ENCODE measurements at places on chromosomes 5 and 9.

- no peak for DNase-seq
Observed at GRCh38 chr5:167557359-167557758, 734.1 kb upstream of the WWC1 start.

DNA sequence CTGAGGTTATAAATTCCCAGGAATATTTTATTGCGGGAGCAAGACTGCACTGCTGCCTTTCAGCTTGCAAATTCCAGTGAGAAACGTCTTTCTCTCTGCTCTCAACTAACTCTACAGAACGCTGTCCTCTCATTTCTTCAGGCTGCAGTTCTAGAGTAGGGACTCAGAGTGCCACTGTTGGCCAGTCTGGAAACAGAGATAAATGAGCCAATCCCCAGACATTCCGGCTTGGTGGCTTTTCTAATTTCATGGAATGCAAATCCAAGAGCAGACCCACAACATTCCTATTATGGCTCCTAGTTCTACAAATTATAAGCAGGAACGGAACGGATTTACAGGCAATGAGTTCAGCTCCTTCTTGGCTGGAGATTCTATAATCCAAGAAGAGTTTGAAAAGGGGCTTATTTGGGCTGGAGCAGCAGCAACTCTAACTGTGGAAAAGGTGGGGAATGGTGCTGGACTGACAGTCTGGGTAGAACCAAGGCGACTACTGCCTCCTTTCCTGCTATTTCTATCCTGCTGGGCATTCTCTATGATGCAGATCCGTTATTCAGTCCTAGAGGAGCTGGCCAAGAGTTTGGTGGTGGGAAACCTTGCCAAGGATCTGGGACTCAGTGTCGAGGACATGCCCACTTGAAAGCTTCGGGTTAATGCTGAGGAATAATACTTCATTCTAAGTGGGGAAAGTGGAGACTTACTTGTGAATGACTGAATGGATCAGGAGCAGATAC, 9.3 kb downstream of the PCDHGA12 start:
- DNase-seq: no peak

DNA sequence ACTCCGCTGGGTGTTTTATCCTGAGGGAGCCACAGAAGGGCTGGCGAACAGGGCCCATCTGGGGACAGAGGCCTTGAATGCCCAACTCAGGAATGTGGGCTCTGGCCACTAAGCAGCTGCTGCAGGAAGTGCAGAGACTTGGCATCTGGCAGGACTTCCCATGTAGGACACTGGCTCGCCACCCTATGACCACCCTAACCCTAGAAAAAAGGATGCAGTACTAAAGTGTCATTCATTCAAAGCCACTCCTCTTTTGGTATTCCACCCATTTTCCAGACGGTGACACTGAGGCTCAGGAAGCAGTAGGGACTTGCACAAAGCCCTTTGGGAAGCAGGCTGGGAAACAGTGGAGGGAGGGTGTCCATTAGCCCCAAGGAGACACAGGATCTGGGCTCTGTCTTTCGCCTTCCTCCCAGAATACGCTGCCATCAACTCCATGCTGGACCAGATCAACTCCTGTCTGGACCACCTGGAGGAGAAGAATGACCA, 3.0 kb downstream of the BBLN start:
- DNase-seq: no peak

DNA sequence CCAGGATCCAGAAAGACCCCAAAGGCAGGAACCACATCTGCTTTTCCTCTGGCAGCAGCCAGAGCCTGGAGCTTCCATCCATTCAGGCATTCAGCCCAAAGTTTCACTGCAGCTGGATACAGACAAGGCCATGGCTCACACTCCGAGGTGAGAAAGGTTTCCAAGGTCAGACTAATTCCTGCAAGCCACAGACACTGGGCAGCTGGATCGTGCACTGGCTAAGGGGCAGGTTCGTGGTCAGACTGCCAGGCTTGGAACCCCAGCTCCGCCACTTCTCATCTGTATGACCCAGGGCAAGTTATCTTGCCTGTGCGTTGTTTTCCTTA, 36.9 kb downstream of the SPOCK1 start:
- no peak for DNase-seq

DNA sequence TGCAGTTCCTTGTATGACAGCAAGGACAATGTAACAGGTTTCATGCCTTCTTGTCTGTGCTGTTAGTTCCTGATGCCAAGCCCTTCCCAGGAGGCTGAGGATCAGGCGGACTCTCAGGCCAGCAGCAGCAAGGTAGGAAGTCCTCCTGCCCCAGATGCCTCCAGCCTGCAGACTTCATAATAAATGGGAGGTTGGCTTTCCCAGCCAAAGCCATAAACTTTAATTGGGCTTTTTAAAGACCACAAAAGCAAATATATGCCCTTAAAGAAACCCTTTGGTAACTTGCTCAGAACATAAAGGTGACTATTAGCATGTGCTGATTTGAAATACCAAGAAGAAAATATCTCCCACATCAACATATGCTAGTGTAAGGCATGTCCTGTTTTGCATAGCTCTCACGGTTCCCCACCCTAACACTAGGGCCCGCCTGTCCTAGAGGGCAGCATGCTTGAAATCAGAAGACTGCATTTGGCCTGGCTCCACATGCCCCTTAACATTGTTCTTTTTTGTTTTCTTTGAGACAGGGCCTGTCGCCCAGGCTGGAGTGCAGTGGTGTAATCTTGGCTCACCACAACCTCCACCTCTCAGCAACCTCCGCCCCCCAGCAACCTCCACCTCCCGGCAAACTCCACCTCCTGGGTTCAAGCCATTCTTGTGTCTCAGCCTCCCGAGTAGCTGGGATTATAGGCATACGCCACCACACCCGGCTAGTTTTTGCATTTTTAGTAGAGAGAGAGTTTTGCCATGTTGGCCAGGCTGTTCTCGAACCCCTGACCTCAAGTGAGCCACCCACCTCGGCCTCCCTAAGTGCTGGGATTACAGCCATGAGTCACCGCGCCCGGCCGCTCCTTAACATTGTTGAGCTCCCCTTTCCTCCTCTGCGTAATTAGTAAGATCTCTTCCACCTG, 44.6 kb upstream of the FCN1 start:
- peak; percentile 89 for DNase-seq

DNA sequence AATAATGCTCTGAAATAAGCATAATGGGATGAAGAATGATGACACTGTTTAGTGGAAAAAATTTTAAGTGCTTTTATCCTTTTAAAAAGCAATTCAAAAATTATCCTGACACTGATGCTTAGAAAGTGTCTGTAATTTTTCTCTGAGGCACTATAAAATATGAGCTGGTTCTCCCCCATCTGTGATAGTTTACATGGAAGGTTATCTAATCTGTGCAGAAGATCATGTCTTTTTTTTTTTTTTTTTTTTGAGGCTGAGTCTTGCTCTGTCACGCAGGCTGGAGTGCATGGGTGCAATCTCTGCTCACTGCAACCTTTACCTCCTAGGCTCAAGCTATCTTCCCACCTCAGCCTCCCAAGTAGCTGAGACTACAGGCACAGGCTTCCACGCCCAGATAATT, 15.2 kb upstream of the TAF11L2 start:
- DNase-seq: no peak

DNA sequence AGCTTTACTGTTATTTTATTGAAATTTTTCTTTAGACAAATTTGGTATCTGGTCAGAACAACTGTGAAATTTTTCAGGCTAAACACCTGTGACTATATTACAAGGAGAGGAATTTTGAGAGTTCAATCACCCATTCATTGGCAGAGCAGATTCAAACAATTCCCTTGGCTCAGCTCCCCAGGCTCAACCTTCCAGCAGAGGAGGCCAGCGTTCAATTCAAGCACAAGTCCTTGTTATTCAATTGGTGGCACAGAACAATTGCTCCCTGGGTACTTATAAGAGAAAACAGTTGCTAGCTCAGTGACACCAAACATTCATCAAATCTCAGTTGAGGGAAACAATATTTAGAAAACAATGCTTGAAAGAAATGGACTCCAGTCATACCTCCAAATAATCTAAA, 83.3 kb downstream of the SUSD1 start:
- DNase-seq: no peak

DNA sequence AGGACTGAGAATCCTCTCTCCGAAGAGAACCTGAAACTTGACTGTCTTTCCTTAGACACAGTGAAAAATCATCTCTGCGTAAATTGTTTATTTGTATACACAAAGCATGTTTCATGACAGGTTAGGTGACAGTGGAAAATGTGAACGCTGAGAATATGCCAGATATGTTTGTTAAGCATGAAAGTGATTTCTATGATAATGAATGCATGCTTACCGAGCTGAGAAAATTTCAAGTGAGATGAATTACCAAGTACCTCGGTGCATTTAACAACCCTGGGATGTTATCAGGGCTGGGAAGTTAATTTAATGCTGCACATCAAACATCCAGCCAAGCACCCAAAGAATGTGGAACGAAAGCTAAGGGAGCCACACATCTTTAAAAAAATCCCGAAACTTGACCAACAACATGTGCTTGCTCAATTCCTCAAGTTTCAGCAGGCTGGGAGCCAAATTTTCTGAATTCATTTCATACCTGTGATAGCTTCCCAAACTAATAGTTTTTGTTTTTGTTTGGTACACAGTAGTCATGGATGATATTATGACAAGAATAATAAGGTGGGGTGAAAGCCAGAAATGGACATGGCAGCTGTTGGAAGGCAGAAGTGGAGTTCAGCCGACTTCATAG, 336.9 kb downstream of the ARHGEF28 start:
- no peak for DNase-seq

- no peak for DNase-seq
Observed at GRCh38 chr9:69044240-69045219, 9.0 kb downstream of the FXN start.

DNA sequence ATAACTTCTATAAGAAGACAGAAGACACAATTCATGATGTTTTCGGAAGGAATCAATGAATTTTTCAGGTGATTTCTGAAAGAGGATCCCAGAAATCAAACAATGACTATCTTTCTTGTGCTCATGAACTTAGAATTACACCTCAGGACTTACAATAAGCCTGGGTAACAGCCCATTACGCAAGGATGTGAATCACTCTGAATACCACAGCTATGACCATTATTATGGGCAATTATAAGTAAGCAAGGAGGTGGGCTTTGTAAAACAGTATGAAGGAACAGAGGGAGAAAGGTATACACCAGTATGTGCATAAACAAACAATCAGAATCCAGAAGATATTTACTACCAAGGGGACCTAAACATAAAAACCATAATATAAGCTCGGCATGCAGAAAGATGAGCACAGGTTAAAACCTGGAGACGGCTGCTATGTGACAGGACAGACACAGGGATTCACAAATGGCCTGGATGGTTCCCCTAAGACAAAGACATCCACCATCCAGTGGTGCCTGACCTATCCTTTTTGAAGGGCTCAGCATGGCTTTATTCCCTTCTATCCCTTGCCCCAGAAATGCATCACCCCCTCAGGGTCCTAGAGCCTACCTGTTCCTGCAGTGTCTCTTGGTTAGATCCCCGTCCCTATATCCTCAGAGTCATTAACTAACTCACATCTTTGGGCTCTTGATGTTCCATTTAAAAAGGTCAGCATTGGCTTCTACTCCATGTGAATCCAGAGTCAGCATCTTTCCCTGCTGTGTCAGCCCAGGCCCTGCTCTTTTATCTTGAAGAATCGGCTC, 21.8 kb upstream of the PPP2CA start:
- DNase-seq: no peak

GRCh38 chr9:274406-274805, 59.7 kb downstream of the DOCK8 start:
- no peak for DNase-seq

GRCh38 chr5:107247427-107247826, 423.3 kb downstream of the EFNA5 start:
- DNase-seq: no peak

DNA sequence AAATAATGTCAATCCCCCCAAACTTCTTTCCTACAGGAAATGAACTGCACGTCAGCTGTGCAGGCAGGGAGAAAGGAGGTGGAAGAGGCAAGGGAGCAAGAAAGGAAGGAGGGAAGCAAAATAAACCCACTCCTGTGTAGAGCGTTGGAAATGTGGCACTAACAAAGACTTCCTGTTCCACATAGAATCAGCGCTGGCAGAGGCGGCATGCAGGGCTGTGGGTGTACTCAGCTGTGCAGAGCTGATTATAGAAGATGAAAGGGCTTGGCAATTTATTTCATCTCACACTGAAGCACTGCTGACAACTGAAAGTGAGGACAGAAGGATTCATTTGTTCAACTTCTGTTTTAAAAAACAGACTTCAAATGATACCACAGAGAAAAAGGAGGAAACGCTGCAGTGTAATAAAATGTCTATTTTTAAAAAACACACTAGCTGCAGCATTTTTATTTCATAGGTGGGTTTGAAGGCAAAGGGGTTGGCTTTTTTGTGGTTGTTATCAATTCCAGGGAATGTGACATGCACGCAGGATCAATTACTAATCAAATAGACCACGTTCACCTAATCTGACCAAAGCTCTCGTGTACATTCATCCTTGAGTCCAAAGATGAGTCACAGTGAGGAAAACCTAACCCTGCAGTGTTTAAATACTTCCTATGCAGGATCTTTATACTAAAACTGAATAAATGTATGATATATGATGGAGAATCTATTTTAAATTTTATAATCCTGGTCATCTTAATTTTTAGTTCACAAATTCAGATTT, 583.5 kb downstream of the ZNF608 start:
- no peak for DNase-seq

DNA sequence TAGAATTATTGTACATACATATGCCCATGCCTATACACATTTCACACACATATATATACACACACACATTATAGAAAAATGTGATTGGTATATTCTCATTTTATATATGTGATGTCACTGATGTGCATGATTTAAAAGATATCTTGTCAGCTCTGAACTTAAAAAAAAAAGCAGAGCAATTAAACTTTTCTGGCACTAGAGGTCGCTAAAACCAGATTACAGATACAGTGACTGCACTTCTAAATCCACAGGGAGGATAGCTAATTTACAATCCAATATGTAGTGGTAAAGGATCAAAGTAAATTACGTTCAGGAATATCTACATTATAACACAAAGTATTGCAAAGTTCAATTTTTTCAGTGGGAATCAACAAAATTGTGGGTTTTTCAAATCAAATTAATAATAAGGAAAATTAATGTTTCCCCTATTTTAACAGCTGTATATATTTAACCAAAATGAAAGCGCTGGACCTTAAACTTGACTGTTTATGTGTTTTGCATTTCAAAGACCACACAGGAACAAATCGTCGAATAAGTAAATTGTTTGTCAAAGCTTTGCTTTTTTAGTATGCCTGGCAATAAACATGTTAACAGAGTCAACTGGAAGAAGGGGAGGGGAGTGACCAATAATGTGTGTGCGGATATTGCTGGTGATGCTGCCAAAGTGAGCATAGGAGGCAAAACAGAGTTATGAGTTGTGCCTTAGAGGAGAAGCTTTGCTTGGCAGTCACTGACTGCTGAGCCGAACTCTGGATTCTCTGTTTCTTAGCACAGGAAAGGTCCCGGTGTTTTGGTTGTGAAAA, 1201.4 kb upstream of the C9orf72 start:
- DNase-seq: peak; percentile 22

DNA sequence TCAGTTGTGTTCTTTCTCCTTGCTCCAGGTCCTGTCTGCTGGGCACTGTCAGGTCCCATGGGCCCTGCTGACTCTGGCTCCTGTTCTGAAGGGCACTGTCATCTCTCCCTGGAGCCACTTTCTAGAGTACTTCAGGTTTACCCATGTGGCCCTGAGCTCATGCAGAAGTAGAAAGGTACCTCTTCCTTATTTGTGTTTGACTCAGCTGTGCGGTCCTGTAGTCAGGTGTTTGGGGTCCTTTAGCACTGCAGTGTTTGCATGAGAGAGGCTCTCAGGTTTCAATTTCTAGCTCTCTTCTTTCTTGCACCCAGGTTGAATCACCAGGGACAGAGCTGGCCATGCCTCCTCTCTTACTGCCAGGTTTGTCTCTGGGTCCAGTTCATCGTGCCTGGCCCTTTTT, 71.5 kb downstream of the HSPA4 start:
- no peak for DNase-seq

GRCh38 chr9:106775960-106776359, 87.0 kb upstream of the ZNF462 start:
- DNase-seq: no peak

- no peak for DNase-seq
Observed at GRCh38 chr5:174047472-174048099, 2.1 kb downstream of the NSG2 start.
